Ascending aorta (tissue), 2 donors: ENCODE measurements at places on chromosomes 16 and 17.

- peak; percentile 73 for DNase-seq
These were observed 15.7 kb downstream of the CAVIN1 start for GRCh38 chr17:42407289-42407836.

DNA sequence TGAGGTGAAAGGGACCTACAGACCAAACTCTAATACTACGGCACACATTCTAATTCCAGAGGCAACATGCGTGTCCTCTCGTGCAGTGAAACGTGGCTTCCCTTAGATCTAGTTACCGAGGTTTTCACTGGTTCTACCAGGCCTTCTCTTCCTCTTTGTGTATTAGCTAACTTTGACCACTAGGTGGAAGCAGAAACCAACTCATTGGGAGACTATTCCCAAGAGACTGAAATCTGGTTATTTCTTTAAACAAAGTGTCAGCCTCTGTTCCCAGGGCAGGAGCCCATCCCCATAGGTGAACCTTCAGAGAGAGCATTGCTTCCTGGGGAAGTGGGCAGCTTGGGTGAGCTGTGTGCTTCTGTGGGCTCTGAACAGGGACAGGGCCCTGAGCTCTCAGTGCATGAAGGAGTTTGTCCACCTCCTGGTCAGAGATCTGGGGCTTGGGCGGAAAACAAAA is 19.7 kb upstream of the RCVRN start:
- no peak for DNase-seq

DNA sequence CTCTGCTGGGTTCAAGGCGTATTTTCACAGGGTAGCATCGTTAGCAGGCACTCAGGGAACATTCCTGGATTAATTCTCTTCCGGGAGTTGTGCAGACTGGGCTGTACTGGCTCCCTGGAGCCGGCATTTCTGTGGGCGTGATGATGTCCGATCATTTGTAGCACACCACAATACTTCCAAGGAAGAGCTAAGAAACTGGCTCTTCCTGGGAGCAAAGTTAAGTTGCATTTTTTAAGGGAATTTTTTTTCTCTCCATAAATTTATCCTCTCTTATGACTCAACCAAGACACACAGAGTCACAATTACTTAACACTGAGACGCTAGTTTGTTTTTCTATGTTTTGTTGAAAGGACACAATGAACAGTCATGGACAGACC is 211.6 kb upstream of the FOXF1 start:
- no peak for DNase-seq

DNA sequence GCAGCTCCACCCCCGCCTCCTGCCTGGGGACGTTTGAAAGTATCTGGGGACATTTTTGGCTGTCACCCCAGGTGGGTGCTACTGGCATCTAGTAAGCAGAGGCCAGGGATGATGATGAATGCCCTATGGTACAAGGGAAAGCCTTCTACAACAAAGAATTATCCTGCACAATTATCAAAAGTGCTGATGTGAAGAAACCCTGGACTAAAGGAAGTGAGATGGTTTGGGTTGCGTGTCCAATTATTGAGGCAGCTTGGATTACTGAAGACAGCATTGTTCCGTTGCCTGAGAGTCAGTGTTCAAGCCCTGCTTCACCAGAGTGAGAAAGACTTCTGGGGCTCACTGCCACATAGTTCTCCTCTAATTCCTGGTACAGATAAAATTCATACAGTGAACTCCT is 343.4 kb downstream of the CA10 start:
- no peak for DNase-seq

DNA sequence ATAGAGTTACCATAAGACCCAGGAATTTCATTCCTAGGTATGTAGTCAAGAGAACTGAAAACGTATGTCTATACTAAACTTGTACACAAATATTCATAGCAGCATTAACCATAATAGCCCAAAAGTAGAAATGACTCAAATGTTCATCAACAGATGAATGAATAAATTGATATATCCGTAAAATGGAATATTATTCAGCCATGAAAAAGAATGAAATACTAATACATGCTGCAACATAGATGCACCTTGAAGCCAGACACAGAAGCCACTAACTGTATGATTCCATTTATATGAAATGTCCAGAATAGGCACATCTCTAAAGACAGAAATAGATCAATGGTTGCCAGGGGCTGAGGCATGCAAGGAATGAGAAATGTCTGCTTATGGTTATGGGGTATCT is 484.1 kb downstream of the SLC39A11 start:
- no peak for DNase-seq

DNA sequence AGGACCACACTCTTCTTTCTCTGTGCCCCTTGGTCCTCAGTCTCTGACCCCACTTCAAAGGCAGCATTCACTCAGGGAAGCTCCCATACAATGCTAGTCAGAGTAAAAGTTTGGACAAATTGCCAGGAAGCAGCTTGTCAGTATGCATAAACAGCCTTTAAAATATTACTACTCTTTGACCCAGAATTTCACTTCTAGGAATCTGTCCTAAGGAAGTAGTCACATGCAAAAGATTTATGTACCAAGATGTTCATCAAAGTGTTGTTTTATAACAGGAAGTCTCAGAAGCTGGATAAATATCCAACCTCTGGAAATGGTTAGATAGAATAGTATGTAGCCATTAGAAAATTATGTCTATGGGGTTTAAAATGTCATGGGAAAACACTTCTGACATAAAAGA is 31.0 kb downstream of the MAPT start:
- DNase-seq = no peak

DNA sequence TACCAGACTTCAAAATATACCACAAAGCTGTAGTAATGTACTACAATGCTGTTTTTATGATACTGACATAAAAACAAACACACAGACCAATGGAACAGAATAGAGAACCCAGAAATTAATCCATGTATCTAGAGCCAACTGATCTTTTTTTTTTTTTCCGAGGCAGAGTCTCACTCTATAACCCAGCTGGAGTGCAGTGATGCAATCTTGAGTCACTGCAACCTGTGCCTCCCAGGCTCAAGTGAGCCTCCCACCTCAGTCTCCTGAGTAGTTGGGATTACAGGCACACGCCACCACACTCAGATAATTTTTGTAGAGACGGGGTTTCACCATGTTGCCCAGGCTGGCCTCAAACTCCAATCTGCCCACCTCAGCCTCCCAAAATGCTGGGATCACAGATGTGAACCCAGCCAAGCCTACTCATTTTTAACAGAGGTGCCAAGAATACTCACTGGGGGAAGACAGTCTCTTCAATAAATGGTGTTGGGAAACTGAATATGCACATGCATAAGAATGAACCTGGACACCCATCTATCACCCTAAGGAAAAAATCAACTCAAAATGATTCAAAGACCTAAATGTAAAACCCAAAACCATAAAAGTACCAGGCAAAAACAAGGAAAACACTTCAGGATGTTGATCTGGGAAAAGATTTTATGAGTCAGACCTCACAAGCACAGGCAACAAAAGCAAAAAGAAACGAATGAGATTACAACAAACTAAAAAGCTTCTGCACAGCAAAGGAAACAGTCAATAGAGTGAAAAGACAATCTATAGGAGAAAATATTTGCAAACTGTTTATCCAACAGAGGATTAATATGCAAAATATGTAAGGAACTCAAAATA is 63.1 kb downstream of the STX8 start:
- no peak for DNase-seq

- no peak for DNase-seq
These were observed at the start of gene SULT1A2 for GRCh38 chr16:28596840-28597691. SULT1A2 (minus strand) TSS chr16:28597050; CDS start chr16:28595930, 1,120 bp downstream.

GRCh38 chr17:2051061-2051932 is 3.6 kb upstream of the HIC1 start:
- no peak for DNase-seq

DNA sequence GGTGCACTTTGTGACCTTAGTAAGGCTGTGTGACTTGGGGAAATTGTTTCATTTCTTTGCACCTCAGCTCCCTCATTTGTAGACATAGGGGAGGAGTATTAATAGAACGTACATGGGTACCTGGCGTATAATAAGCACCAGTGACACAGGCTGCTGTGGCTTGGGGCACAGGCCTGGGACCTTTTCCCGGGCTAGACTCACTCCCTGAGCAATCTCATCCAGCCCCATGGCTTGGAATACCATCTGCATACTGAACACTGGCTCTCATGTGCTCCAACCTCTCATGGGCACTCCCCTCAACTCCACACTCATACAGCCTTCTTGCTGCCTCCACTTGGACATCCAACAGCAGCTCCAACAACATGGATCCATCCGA is 41.0 kb upstream of the MRPS23 start:
- DNase-seq = peak; percentile 46

DNA sequence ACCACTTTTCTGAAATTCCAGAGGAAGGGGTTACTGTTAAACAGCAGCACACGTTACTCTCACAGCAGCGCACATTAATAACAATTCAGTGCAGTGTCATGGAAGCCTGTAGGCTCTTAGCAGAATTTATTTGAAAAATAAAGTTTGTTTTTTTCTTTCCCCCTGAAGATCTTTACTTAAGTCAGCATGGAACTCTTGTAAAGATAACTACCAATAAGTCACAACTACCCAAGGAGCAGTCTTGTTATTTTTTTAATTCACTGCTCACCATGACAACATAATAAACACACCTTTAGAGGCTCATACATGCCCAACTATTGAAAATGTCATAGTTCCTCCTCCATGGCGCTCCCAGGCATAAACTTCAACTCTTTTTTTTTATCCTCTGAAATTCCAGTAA is 31.8 kb upstream of the PSMD7 start:
- no peak for DNase-seq

DNA sequence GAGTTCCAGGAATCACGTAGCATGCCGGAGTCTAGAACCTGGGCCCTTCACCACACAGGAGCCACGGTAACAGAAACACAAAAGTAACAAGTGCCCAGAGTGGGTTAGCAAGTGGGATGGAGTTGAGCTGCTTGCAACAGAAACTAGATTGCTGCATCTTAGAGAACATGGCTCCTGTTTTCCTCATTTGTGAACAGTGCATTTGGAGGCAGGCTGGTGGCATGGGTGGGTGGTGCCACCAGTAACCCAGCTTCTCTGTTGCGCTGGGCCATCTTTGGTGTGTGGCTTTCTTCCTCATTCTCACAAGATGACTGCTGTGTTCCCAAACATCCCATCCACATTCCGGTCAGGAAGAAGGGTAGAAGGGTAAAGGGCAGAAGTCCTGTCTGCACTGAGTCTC is 95.5 kb downstream of the KATNIP start:
- no peak for DNase-seq

GRCh38 chr16:15857724-15858560 is 1.1 kb upstream of the MYH11 start:
- peak; percentile 25 for DNase-seq

- no peak for DNase-seq
These were observed 6.2 kb downstream of the KRTAP4-6 start for GRCh38 chr17:41133880-41134735.

- no peak for DNase-seq
These were observed 64.6 kb downstream of the RAP1GAP2 start for GRCh38 chr17:2860883-2861282.

- no peak for DNase-seq
These were observed 78.4 kb downstream of the CNGB1 start for GRCh38 chr16:57892447-57893096.

DNA sequence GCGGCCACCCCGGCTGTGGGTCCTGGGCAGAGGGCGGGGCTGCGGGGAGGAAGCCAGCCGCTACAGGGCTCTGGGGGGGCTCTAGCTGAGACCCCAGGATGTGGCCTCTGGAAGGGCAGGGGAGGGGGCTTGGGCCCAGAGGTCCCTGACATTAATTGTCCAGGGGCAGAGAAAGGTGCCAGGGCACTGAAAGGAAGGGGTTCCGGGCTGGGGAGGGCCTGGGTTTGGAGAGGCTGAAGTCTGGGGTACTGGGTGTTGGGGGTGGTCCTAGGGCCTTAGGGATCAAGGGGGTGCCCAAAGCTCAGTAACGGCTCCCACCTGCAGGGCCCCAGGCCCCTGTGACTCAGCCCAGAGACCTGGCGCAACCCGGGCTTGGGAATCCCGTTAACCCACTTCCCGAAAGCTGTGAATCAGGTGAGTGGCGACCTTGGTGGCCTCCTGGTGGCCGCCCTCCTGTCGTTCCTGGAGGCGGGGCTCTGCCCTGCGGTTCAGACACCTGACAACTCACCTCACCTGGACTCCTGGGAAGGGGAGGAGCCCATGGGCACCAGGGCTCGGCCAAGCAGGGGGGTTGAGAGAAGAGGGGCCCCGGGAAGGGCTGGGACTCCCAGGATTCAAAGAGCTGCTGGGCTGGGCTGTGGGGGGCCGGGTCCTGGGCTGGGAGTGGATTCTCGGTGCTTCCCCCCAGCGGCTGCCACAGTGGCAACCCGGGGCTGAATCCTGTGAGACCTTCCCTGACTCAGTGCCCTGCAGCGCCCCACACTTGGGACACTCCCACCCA is 465 bp upstream of the PRSS22 start:
- no peak for DNase-seq
